Hepatic stellate cell (primary cell): ENCODE measurements at places on chromosomes 2 and 18.

DNA sequence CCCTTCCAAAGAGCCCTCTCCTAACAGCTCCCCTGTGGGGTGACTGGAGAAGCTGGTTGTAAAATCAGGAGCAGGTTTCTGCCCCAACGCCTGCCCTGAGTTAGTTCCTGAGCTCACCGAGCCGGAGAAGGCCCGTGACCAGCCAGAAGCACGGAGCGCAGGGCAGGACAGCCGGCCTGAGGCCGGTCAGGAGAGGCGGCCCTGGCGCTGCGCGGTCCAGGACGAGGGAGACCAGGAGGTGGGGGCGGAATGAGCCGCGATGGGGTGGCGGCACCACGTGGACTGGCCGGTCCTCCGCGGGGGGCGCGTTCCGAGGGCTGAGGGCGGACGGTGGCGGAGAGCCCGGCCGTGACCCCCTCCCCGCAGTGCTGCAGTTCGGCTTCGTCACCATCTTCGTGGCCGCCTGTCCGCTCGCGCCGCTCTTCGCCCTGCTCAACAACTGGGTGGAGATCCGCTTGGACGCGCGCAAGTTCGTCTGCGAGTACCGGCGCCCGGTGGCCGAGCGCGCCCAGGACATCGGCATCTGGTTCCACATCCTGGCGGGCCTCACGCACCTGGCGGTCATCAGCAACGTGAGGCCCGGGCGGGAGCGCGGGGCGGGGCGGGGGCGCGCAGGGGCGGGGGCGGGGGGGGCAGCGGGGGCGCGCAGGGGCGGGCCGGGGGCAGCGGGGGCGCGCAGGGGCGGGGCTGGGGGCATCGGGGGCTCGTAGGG is 29.0 kb downstream of the ANO7 start:
- DNase-seq: peak; percentile 85

DNA sequence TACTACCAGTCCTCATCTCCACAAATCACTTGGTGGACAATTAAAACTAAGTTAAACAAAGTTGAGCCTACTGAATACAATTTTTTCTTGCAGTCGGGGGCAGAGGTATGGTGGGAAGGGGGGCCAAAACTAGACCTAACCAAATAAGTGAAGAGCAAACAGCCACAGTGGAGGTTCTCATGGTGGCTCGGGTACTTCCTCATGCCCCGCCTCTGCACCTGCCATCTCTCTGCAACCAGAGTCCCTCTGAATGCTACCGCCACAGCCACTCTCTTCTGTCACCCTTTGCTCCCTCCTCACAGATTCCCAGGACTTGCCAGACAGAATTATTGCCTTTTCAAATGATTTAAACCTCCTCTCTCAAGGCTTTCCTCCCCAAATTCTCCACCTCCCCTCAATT is 204.2 kb downstream of the TMEM247 start:
- DNase-seq: no peak

- DNase-seq: no peak
These were observed 289.4 kb upstream of the PXDN start for GRCh38 chr2:2033691-2034090.

GRCh38 chr2:23636426-23636825 is 251.4 kb downstream of the KLHL29 start:
- DNase-seq: peak; percentile 37

DNA sequence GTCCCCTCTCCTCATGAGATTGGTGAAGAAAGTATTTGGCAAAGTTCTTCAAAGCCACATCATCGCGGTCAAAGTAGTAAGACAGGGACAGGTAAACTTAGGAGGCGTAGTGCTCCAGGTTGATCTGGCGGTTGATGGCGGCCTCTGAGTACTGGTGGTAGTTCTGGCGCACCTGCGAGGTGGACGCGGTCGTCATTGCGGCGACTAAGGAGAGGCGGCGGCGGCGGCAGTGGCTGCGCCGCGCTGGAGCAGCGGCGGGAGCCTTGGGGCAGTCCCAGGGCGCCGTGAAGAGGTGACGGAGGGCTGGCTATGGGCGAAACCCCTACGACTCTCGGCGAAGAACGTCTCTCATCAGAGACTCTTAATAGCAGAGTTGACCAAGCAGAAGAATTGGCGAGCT is 107.2 kb upstream of the UBE2E3 start:
- DNase-seq: no peak

GRCh38 chr2:212344131-212344530 is 194.5 kb downstream of the ERBB4 start:
- DNase-seq: no peak

DNA sequence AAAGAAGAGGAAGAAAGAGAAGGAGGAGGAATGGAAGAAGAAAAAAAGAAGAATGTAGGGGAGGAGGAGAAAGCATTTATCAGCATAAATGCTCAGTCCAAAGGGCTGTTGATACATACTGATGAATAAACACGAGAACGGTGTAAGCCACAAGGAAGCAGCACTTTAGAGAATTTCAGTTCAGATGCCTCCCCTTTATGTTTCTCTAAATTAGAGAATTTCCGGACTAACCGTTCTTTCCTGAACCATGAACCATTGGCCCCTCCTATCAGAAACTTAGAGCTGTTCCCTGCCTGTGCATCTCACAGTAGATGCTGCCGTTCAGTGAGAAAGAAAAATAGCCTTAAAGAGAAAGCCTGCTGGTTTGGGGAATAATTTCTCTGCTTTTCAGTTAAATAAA is 49.2 kb upstream of the TUBA3D start:
- no peak for DNase-seq

- no peak for DNase-seq
These were observed 82.0 kb downstream of the RRM2 start for GRCh38 chr2:10204326-10205161.

DNA sequence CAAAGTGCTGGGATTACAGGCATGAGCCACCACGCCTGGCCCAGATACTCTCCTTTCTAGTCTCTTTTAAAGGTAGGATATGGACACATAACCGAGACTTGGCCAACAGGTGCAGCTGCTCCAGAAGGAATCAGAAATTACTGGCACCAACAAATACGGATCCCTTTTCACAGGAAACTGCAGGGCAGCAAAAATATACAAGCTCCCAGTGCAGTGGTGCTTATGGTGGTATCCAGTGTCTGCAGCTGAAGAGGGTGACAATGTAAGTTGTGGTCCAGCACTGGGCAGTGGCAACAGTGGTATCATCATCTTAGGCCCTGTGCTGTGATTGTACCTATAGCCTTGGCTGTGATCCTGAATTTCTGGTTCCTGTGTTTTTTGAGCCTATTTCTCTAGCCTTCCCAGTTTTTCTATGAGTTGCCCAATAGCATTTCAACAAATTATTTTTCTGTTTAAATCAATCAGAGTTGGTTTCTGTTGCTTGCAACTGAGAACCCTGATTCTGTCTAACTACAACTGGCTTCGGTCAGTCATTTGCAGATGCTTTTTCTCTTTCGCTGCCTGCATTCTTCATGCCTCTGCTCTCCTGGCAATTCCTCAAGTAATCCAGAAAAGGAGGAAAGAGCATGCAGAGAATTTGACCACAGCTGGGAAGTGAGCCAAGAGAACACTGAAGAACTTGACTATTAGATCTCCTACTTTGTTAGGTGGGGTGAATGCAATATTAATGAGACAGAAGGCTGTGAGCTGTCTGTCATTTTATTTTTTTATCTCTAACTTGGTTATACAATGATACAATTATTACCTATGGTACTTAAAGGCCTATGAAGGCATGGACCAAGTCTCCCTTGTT is 30.8 kb upstream of the EML4 start:
- peak; percentile 65 for DNase-seq

GRCh38 chr2:237434866-237435311 is 20.9 kb upstream of the COL6A3 start:
- DNase-seq: no peak
